ENCODE measurements at places on chromosomes 7 and 10. TPM values are rescaled to one million over a fixed set of nuclear protein-coding genes. Genes with fewer than 3 reads are reported as not detected.

The GPR26 gene
- not detected for total RNA-seq

The CALCR gene
- not detected for total RNA-seq

The SLC18A3 gene
- total RNA-seq, result 0.42 TPM

The IGFBP3 gene
- 127 TPM for total RNA-seq

The ASZ1 gene
- not detected for total RNA-seq

The SLC26A3 gene
- 4.5 TPM for total RNA-seq

The FOXI2 gene
- total RNA-seq, result 0.17 TPM

The LRGUK gene
- 0.46 TPM for total RNA-seq

The H2BK1 gene
- total RNA-seq, result not detected

The CYP3A4 gene
- total RNA-seq, result not detected

The TCF7L2 gene
- total RNA-seq, result 17.6 TPM

The ADK gene
- 20.2 TPM for total RNA-seq

GRCh38 chr10:44714451-44714850 lies 196.7 kb upstream of the TMEM72 start:
- no peak for DNase-seq

DNA sequence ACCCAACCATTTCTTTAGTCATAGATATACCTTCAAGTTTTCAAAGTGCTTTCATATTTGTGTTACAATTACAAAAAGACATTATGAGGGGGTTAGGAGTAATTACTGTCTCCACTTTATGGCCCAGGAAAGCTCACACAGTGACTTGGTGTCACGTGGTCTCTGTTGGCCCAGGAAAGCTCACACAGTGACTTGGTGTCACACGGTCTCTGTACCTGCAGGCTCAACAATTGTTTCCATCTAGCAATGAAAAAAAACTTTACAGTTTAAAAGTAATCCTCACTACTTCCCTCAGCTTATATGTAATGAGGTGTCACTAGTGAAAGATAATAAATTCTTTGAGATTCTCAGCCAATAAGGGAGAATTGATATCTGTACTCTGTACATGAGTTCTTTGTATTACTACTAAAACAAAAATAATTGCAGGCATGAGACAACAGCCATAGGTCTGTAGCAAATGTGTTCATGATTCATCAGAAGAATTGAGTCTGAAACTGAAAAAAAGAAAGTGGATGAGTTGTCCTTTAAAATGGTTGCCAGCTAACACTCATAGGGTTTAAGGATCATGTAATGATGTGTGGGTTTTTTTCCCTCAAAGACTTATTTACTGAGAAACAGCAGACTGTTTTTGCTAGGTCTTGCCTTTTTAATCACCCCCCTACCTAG lies 10.9 kb downstream of the OGDH start:
- no peak for DNase-seq

GRCh38 chr7:100942045-100942774 lies 7.1 kb upstream of the MUC3A start:
- DNase-seq, result no peak

DNA sequence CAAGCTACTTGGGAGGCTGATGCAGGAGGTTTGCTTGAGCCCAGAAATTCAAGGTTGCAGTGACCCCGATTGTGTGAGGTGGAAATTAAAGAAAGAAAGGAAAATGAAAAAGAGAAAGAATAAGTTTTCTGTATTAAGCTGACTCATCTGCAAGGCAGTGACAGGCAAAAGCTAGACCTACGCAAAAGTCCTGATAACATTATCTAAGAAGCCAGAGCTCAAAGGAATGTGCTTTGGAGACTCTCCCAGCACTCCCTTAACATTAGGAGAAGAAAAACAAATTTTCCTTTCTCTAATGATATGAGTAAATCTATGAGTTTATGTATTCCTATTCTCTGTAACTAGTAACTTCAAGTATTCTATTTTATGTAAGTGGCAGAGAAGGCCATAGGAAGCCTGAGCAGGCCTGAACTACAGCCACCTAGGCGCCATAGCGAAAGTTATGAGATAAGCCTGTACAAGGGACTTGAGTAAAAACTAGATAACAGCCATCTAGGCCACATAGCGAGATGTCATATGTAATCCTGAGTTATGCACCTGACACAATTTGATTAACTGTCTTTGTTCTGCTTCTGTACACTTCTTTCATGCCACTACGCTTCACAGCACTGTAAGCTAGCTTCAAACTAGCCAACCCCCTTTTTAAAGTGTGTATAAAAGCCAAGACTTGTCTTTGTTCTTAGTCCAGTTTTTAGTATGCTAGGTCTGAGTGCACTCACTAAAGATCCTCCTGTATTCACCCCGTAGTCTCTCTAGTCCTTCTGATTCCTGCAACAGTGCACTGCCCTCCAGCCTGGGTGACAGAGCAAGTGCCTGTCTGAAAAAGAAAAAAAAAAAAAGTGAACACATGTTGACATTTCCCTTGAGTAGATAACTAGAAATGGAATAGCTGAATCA lies 9.4 kb upstream of the ZWINT start:
- DNase-seq, result no peak

DNA sequence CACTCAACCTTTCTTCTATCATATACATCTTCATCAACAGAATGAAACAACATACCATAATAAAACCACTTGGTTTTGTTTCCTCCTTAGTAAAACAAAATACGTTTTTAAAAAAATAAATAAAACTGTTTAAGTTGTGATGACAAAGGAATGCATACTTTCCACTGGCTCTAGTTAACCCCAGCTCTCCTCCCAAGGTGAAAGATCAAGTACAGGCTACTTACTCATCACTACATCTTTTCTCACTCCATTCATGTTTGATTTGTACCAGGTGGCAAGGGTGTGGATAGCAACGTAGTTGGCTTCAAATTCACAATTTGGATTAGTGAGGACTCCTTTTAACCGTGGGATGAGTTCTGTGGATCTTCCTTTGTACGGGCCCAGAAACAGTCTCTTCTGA lies 14.7 kb downstream of the OGA start:
- no peak for DNase-seq

GRCh38 chr7:158302274-158303070 lies 285.2 kb downstream of the PTPRN2 start:
- no peak for DNase-seq

DNA sequence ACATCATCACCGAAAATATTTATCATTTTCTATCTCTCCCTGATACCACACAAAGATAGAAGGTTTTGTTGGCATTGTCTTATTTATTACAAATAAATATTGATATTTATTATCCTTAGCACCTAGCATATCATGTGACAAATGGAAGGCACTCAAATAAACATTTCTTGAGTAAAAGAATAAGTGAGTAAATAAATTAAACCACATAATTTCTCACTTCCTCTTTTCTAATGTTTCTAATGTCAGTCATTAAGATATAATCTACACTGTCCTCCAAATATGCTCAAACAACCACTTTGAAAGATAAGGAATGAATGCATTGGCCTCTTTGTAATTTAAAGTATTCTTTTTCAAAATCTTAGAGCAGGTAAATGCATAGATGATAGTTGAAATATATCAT lies 1027.8 kb upstream of the LRRTM3 start:
- no peak for DNase-seq
